ENCODE measurements at places on chromosomes 1 and 21. TPM values are rescaled to one million over a fixed set of nuclear protein-coding genes. Genes with fewer than 3 reads are reported as not detected.

DNA sequence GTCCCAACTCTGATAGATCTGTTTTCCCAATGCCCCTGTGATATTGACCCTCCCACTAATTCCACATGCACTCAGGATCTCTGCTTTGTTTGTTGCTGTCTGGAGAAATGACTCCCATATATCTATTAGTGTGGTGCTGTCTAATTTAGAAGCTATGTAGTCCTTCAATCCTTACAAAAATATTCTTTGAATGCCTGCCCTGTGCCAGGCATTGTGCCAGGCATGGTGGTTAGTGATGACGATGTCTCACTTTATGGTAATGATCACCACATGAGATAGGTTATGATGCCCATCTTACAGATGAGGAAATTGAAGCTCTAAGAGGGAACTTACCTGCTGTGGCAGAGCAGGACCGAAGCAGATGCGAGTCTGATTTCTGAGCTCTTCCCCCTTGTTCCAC, 12.9 kb downstream of the MYOG start:
- no peak for DNase-seq

GRCh38 chr1:17250601-17251000, 1.7 kb downstream of the PADI3 start:
- no peak for DNase-seq

GRCh38 chr1:33331444-33332356, 10.8 kb upstream of the A3GALT2 start:
- DNase-seq, result no peak

Gene BRDT
- not detected for total RNA-seq

- DNase-seq, result no peak
Observed at GRCh38 chr1:9753121-9753531, 70.6 kb downstream of the CLSTN1 start.

Gene HMGCS2
- 390 TPM for total RNA-seq

DNA sequence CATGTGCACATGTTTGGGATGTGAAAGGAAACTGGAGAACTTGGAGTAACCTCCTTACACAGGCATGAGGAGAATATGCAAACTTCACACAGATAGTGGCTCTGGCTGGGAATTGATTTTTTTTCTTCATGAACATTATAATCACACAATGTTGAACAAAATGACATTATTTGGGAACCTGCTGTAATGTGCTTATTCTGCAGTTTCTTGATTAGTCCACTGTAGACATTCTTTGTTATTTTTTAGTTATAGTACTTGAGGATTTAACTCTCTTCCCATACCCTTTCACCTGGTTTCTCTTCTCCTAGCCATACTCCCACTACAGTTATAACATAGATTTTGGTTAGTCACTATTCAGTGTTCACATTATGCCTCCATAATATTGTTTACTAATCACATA, 68.3 kb downstream of the ATG4C start:
- no peak for DNase-seq

Gene C1orf87
- total RNA-seq, result not detected

DNA sequence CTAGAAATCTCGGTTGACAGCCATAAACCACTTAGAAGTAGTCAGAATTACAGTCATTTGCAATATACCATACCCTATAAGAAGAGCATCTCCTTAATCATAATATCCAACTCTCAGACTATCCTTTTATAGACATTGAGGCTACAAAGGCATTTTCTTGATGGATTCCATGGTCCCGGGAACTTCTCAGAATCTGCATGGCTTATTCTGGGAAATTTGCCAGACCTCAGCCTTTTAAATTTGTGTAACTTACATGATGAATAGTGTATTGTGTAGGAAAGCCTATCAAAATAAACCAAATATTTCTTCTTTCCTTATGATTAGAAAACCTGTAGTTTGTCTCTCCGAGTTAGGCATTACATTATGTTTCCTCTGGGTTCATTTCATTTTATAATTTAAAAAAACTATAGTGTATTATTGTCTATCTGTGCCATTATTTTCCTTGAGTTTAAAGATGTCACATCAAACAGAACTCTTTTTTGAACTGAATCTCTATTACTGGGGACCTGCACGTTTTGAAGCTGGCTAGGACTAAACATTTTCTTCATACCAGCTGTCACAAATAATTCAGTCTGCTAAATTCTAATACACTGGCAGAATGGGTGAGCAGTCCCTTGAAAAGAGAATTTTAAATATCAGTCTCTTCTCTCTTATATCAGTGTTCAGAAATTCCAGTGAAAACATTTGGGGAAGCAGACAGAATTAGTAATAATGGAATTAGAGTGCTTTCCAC, 102.9 kb downstream of the GABPA start:
- DNase-seq, result no peak

Gene FMN2
- total RNA-seq, result not detected

DNA sequence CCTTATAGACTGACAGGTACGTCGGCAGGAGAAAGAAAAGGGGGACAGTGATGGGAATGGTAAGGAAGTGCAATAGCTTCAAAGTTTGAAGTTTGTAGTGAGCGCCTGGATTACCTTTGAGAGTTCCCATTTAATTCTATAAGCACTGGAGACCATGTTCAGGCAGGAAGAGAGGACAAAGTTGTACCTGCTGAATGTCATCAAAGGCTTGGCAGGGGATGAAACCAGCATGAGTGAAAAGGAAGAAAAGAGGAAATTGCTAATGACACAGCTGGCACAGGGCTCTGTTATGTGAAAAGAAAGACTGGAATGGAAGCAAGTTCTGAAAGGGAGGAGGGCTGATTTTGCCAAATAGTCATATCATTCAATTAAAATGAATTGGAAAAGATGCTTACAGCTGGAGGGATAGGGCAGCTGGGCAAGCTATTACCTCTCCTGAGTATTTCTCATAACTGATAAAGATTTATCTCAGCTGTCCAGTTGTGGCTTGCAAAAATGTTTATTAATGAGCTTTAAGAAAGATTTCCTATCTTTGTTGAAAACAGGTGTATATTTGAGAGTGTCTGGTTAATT, 109.2 kb downstream of the HMCN1 start:
- DNase-seq, result no peak

GRCh38 chr1:3369446-3370076, 84.9 kb upstream of the ARHGEF16 start:
- no peak for DNase-seq

DNA sequence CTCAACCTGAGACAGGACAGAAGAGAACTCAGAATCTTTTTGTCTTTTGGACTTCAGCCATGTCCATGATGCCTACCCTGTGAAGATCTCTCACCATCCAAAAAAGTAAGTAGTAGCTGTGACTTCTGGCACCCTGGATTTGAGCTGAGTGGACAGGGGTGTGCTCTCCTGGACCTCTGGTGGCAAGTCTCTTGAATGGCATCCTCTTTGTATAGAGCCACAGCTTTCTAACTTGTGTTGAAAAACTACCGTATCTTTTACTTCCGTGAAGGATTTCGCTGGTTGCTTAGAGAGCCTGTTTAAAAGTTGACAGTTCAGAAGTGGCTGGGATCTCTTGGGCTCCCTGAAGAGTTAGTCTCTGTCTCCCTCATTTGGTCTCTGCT, 1.8 kb downstream of the MFN2 start:
- DNase-seq, result no peak

Gene ETNK2
- total RNA-seq, result 187 TPM

DNA sequence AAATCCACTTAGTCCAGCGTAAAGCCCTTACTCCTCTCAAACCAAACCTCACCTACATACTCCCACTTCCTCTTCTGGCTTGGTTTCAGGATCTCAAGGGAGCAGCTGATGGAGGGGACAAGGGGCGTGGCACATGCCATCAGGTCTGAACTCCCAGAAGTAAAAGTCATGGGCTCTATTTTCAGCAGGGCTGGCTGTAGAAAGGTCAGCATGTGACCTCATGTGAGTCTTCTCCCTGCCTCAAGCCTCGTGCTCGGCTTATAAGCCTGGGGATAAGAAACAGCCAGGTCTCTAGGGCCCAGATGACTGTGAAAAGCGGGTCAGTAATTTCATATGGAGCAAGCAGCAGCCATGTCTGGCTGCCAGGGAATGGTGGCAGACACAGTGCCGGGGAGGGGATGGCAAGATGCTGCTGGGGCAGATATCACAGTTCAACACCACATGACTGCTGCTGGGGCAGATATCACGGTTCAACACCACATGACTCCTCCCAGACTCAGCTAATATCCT, 227.9 kb downstream of the KCNH1 start:
- no peak for DNase-seq

Gene TSPEAR
- total RNA-seq, result not detected

Gene RBP7
- 3.0 TPM for total RNA-seq

Gene LCE1E
- not detected for total RNA-seq

Gene AJAP1
- 0.06 TPM for total RNA-seq

DNA sequence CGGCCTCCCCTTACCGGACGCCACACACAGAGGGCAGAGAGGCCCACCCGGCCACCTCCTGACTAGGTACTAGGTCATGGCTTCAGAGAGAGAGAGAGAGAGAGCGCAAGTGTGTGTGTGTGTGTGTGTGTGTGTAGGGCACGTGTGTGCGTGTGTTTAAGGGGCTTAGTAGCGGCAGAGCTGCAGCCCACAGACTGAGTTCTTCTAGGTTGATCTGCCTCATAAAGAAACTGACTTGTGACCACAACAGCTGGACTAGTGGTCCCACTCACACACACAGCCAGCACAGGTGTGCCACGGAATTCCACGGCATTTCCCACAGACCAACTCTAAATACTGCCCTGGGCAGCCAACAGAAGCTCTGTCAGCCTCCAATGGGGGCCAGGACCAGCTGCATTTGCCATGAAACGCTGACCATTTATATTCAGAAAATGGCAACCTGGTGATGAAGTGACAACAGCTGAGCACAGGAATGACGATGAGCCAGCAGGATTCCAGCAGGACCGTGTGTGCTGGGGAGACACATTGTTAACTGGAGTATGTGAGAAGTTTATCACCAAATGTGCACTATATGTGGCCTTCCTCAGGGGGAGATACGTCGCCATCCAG, 38.8 kb upstream of the GPR153 start:
- DNase-seq, result no peak

DNA sequence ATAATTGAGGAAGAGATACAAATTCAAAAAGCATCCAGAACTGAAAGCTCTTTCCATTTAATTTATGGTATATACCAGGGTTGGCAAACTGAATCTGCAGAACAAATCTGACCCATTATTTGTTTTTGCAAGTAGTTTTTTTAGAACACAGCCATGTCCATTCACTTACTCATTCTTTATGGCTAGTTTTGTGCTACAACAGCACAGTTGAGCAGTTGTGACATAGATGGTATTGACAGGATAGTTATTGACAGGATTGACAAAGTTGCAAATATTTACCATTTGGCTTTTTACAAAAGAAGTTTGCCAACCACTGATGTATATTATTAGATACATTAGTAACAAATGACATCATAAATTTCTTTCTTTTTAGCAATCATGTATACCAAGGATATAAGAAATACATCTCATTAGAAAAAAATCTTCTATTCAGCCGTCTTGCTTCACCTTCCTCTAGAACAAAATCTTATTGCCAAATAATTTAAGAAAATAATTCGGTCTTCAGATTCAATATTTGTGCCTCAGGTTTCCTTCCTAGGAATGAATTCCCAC, 9.4 kb downstream of the ADAMTS1 start:
- no peak for DNase-seq

DNA sequence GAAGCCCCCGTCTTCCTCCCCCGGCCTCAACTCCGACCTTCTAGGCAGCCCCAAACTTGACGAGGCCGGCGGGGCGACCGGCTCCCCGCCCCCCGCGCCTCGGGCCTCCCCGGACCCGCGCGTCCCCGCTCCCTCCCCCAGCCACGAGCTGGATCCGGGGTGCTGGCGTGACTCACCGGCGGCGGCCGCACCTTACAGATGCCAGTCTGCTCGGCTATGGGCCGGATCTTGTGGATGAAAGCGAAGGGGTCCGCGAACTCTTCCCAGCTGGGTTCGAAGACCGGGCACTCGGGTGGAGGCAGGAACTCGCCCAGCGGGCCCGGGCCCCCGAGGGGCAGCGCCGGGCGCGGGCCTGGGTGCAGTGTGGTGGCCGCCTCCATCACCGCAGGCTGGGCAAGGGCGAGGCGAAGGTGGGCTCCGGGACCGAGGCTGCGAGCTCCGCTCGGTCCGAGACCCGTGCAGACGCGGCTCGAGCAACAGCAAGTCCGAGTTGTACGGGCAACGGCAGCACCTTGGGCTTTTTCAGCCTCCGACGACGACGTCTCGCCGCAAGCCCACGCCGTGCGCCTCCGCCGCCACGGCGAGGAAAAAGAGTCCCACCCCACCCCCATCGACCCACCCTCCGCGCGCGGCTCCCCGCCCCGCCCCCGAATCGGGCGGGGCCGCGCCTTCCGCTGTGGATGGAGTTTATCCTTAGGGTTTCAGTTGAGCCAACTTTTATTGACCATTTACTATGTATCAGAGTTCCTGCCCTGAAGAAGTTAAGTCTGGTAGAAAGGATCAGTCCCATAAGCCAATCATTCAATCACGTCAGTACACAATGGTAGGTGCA, at the start of gene KDM5B:
KDM5B (minus strand) TSS at position 496 of the 832 bp plus-strand sequence; CDS start at position 380, 116 bp downstream.
- DNase-seq, result peak; percentile 76

Gene TYW3
- 8.2 TPM for total RNA-seq

Gene EFNA1
- 162 TPM for total RNA-seq

- DNase-seq, result no peak
Observed at GRCh38 chr1:98919211-98919610, 85.5 kb downstream of the PLPPR5 start.

DNA sequence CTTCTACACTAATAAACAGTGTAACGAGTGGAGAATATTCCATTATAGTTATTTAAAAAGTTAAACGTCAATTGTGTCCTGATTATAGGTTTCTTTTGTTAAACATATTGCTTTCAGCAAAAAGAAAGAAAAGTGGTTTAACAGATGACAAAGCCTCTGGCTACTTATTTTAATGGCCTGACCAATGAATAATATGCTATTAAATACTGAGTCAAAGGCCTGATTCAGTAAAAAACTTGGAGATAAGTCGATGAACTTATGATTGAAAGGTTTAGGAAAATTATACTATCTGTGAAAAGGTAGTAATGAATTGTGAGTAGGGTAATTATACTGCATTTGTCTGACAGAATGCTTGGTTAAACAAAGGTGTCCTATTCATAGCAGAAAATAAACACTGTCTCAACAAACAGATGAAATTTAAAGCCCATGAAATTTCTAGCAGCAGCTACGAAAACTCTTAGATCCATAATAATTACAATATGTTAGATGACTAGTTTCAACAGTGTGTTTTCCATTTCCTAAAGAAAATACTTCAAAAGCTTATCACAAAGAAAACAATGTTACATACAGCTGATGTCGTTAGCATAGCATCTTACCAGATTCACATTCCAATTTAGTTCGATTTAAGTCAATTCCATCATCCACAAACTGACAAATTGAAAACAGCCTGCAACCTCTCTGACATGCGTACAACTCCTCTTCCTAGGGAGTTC, 6.2 kb downstream of the TMEM59 start:
- no peak for DNase-seq

Gene NCF2
- total RNA-seq, result 5.2 TPM

GRCh38 chr1:87077959-87078639, 163.7 kb downstream of the HS2ST1 start:
- no peak for DNase-seq

- no peak for DNase-seq
Observed at GRCh38 chr1:21149855-21150432, 26.8 kb downstream of the EIF4G3 start.

Gene TACSTD2
- 1.2 TPM for total RNA-seq

- DNase-seq, result no peak
Observed at GRCh38 chr1:210373628-210373877, 44.9 kb downstream of the HHAT start.

Data from right lobe of liver (tissue), 6 donors.